ENCODE measurements at places on chromosomes 7 and 10.

DNA sequence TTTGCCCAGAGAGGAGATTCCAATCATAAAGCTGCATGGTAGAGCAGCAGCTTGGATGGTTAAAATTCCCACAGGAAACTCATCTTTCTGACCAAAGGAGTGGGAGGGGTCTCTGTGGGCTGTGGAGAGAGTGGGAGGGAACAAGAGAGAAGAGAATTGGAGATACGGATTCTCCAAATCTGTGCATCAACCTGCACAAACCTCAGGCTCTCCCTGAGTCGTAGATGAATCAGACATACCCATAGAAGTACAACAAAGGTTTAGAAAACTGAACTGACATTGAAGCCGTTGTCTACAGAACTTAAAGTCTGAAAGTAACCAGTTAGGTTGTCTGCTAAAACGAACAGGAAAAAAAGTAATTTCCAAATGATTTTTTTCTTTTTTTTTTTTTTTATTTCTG is 41.9 kb downstream of the CYCS start:
- DNase-seq, result no peak

DNA sequence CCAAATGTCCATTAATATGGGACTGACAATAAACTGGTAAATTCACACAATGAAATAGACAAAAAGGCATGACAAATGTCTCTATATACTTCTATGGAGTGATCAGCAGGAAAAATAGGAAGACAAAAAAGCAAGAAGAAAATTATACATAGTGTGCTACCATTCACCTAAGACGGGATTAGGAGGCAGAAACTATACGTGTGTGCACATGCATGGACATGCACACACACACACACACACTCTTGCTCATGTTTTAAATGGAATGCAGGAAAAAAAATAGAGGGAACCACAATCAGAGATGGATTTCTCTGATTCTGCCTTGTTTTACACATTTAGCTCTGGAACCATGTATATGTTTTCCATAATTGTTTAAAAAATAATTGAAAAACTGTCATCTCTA is 119.0 kb downstream of the ZFAND4 start:
- DNase-seq, result no peak

DNA sequence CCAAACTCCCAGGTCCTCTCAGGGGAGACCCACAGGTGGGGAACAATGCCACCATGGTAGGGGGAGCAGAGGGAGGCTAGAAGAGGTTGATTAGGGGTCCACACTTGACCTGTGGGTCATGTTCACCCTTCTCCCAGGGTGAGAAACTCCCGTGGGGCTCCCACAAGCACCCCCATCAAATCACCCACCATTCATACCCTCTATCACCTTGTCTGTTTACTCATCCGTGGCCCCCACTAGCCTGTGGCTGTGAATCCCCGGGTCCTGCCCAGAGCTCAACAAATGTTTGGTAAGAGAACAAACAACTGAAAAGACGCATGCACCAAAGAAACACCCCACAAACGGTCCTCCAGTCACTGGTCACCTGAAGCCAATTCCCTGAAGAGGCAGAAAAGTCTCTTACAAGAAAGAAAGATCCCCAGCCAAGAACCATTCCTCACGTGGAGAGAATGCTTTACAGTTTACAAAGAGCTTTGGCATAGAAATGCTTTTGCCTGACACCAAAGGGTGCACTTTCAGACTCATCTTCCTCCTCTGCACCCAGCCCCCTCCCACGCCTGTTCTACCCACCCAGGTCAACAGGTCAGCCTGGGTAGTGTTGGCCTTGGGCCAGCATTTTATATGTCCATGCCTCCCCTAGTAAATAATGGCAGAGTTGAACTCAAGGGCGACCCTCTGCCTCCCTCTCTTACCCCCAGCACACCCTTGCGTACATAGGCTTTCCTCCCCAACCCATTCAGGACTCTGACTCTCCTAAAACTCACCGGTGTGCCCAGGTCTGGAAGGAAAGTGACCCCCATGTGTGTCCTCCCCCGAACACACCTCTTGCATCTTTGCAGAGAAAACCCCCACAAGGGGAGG is 1.9 kb downstream of the ZCCHC24 start:
- DNase-seq, result no peak

- DNase-seq, result no peak
Measured at GRCh38 chr7:158246960-158247673, 340.5 kb downstream of the PTPRN2 start.

DNA sequence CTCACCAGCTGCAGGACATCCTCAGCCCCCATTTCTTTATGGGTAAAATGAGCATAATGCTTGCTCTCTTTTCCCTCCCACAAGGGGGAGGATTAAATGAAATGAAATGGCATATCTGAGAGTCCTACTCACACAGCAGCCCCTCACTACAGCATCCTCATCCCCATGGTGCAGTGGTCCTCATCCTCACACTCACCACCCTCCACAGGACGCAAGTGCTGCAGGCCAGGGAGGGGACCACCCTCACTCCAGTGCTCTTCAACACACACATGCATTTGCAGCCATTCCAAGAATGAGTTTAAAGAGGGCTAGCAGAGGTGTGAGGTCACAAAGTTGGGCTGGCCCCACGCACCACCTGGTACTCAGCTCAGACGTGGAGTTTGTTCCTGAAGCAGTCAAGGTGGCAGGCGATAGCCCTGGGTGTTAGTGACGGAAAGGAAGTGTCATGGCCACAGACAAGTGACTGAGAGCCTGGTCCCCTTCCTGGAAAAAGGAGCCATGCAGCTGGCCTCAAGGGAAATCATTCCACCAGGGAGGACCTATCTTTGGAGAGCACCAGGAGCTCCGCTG is 234.0 kb downstream of the TNS3 start:
- no peak for DNase-seq

GRCh38 chr10:119849031-119849789 is 23.4 kb downstream of the MCMBP start:
- DNase-seq, result no peak

DNA sequence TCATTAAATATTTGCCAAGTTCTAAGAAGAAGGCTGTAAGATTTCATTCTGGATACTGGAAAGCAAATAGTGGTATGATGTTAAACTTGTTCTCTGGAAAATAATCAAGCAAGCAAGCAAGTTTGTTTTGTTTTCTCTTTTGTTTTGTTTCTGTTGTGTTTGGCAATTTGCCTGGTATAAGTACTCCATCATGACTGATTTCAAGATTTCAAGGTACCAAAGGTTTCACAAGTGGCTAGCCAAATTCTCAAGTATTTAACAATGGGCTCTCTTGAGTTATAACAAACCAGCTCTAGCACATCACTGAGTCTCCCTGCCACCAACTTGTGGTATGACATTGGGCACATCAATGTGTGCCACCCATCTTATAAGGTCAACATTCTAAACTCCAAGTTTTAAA is 151.7 kb upstream of the IGFBP3 start:
- DNase-seq, result no peak

- DNase-seq, result no peak
Measured at GRCh38 chr10:75165684-75166622, 44.6 kb upstream of the VDAC2 start.

- DNase-seq, result no peak
Measured at GRCh38 chr10:68111584-68111983, 2.3 kb downstream of the MYPN start.

DNA sequence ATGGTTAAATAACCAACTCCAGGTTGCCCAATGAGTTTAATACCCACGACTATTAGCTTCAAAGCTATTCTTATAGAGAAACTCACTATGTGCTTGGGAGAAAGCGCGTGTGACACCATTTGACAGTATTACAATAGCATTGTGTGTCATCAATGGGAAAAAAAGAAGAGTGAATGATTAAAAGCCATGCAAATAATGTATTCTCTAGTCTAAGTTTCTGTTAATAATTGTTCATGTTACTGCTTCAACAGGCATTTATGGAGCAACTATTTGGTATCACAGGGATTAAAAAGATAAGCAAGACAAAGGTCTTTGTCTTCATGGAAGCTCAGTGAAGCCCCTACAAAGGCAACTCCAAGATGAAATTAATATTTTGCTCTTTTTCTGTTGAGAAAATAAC is 47.2 kb downstream of the CAV1 start:
- no peak for DNase-seq

DNA sequence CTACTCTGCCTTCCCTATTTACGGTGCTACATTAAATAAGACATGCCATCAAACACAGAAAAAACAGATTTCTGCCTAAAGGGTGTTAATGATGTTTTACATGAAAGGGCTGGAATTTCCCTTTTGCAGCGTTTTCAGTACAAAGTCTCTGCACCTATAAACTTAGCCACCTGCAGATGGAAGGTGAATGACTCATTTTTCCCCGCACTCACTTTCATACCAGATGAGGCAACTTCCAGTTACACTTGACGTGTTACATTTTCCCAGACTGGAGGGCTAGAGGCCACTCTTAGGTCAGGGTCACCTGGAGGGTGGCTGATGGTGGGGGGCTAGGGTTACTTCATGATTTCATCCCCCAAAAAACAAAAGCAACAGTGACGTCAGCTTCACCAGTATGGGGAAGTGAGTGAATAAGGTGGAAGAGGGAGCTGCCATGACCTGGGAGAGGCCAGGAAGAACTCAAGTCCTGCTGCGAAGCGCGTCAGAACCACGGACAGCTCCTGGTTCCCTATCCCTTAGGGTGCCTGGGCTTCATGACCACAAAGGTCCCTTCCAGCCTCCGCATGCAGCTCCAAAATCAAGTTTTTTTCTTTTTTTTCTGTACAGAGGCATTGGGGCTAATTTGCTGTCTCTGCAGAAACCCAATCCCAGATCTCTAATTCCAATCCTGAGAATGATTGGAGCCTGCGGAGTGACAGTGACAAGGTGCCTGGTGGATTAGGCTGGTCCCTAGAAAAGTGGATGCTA is 94.0 kb downstream of the ADARB2 start:
- no peak for DNase-seq

DNA sequence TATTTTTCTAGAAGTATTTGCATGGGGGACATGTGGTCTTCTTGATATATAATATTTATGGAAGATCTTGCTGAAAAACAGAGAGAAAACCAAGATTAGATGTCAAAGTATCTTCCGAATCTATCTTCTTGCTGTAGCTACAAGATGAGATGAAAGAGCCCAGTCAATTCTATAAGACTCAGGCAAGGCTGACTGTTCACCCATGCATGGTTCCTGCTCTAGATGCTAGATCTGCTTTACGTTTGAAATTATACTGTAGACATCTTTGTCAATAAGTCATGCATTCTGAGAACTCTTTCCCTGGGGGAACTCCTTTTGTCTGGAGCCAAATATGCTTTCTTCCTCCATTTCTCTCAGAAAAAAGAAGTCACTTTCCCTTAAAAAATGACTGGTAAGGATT is 1292.0 kb downstream of the XPNPEP1 start:
- DNase-seq, result no peak

GRCh38 chr7:103915680-103916357 is 73.6 kb downstream of the RELN start:
- no peak for DNase-seq

- DNase-seq, result no peak
Measured at GRCh38 chr7:6393667-6394056, 54.1 kb downstream of the DAGLB start.

DNA sequence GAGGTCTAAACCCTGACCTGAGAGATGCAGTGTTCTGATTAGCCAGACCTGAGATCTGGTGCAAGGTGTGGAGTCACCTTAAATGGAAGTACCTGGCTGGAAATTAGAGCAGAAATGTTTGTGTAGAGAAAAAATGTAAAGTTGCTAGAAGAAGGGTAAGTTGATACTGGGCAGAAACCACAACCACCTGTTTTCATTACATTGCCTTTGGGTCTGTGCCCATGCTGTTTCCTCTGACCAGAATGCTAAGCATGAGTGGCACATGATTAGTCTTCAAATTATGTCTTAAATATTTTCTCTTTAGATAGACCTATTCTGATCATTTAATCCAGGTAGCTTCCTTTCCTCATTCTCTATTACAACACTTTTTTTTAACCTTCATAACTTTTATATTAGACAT is 69.0 kb downstream of the CASD1 start:
- DNase-seq, result no peak

- no peak for DNase-seq
Measured at GRCh38 chr7:39608278-39608677, 15.1 kb upstream of the RALA start.

- no peak for DNase-seq
Measured at GRCh38 chr7:55124989-55125875, 106.4 kb downstream of the EGFR start.

DNA sequence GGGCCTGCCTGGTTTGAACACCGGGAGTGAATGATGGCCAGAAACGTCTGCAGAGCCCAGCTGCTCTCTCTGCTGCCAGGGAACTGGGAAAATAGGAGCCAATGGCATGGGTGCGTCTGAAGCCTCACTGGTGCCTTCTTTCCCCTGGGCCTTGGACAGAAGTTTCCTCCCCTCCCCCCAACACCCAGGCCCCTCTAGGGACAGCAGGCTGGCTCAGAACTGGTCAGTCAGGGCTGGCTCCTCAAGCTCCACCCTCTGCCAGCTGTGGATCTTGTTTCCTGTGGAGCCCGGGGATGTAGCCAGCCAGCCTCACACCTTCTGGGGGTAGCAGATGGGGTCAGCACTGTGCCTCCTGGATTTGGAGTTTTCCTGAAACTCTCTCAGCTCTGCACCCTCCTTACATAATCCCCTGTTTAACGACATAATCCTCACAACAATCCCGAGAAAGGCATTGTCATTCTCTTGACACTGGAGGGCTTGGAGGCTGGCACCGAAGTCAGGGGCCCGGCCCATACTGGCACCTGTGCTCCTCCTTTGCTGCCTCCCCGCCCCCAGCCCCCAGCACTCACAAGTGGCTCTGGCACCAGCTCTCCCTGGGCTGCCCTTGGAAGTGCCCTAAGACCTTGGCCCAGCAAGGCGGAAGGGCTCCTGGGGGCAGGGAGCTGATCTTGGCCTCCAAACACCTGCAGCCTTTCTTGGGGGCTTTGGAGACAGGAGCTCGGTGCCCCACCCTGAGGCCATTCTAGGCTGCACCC is 5.7 kb downstream of the LDB3 start:
- DNase-seq, result no peak

DNA sequence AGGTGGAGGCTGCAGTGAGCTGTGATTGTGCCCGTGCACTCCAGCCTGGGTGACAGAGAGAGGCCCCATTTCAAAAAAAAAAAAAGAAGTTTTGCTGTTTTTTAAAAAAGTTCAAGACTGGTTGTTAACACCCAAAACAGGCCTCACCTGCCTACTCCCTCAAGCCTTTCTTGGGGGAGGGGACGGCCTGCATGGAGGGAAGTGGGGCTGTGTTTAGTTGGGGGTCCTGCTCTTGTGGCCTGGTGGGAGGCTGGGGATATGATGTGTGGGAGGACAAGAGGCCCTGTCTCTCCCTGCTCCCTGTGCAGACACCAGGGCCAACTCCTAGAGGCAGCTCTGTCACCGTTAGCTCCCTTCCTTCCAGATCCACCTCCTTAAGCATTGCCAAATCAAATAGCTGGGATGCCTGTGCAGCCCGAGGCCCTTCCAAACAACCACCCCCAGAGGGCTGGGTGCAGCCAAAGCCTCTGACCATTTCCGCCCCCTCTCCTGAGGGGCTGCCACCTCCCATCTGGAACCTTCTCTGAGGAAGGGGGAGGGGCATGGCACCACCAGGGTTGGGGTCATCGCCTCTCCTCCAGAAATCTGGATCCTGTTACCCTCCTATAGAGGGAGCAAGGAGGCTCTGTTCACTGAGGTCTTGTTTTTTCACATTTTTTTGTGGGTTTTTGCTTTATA is 32.9 kb upstream of the ANKRD2 start:
- no peak for DNase-seq

GRCh38 chr7:30867483-30867882 is 44.2 kb upstream of the AQP1 start:
- DNase-seq, result no peak

GRCh38 chr7:17247357-17247756 is 51.1 kb upstream of the AHR start:
- no peak for DNase-seq

Data from central memory CD8-positive, alpha-beta T cell (primary cell).